ENCODE measurements at places on chromosomes 6 and 20.

GRCh38 chr6:151101161-151101815, 138.5 kb upstream of the AKAP12 start:
- DNase-seq, result no peak

DNA sequence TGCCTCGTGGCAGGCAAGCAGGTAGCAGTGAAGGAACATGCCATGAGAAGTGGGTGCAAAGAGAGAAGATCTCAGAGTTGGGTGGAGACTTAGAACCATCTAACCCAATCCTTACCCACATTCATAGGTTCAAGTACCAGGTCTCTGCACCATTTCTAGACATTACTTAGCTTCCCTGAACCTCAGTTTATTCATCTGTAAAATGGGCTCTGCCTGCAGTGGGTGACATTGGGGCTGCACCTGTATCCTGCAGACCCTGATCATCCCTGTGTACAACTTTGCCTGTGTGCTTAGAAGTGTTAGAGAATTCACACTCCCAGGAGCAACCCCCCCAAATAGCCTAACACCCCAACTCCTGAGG, 42.7 kb downstream of the SNX5 start:
- DNase-seq, result no peak

GRCh38 chr6:169229615-169230321, 23.9 kb downstream of the THBS2 start:
- DNase-seq, result no peak

DNA sequence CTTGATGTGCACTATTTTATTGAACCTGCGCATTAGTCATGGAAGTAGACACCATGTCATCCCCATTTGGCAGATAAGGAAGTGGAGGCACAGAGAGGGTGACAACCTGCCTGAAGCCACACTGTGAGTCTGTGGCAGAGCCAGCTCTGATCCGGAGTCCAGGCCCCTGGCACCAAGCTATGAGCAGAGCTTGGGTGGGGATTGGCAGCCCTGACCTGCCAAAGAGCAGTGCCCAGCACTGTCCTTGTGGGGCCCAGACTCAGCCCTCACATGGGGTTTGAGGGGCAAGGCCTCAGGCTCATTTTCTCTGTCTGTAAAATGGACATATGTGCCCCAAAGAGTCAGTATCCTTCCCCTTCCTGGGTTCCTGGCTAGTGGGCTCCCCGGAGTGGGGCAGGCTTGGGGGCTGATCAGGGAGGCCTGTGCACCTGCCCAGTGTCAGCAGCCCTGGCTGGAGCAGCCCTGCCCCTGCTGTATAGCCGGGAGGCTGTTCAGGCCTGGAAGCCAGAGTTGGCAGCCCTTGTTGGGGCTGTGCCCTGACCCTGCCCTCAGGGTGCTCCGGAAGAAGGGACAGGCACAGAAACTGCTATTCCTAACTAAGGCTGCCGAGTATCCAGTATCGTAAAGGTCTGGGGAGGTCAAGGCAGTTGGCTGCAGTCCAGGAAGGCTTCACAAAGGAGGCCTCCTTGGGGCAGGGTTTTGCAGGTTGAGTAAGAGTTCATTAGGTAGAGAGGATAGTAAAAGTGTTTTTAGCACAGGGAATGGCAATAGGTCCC, 38.7 kb downstream of the TGM2 start:
- no peak for DNase-seq

DNA sequence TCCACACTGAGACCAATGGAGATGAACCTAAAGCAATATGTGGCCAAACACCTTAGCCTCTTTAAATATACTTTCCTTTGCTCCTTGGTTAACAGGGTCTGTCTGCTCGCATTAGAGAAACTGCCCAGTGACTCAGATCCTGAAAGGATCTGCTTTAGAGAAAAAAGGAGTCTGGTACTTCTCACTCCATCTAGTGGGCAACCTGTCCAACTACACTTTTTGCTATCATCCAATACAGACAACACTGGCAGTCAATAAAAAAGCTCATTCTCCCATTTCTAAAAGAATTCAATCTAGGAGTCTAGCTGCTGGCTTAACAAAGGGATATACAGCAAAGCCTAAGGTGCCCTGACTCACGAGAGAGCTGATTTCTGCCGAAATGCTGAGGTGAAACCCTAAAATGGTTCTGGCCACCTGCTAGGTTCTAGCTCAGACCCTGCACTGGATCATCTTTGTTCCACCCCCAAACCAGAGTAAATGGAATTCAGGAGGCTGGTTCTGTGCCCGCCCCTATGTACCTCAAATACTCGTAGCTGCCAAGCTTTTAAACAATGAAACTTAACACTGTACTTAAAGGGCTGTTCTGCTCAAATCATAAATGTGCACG, 11.5 kb downstream of the GNL1 start:
- DNase-seq, result no peak

DNA sequence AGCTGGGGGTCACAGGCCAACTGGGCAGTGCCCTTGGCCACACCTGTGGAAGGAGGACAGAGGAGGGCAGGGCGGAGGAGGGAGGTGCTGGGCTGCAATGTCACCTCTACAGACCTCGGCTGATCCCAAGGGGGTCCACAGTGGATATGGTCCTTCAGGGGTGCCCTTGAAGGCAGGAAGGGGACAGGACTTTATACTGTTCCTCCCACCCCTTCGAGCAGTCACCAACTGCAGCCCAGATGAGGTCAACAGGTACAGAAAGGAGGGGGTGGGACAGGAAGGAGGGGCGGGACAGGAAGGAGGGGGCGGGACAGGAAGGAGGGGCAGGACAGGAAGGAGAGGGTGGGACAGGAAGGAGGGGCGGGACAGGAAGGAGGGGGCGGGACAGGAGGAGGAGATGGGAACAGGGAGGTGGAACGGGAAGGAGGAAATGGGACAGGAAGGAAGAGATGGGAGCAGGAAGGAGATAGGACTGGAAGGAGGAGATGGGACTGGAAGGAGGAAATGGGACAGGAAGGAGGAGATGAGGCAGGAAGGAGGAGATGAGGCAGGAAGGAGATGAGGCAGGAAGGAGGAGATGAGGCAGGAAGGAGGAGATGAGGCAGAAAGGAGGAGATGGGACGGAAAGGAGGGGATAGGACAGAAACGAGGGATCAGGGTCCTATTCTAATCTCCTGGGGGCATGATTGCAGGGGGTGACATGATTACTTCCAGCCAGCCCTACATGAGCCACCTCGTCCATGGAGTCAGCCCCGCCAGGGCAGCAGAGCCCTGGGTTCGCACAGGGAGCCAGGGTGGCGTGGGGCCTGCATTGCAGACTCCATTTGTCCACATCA, 19.4 kb upstream of the MRGBP start:
- DNase-seq, result no peak

GRCh38 chr6:163566056-163566455, 151.5 kb downstream of the QKI start:
- DNase-seq, result no peak

DNA sequence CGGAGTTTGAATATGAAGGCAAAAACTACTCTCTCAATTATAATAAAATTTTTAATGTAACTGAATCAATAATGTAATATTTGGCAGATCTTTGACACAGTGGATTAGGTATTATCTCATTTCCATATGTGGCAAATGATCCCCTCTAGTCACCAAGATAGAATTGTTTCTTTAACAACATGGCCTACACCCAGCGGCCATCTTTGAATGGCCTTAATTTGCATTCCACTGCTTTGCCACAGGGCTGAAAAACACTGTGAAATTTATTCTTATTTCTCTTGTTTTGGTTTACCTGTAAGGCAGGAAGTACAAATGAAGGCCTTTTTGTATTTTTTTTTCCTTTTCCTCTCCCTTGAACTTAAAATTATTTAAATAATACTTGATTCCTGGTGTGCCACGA, 162.6 kb upstream of the SCGN start:
- no peak for DNase-seq

- DNase-seq, result no peak
Observed at GRCh38 chr6:103002282-103002681, 1608.8 kb downstream of the GRIK2 start.

GRCh38 chr6:109093732-109094415, 772 bp downstream of the SESN1 start:
- DNase-seq, result no peak

- no peak for DNase-seq
Observed at GRCh38 chr6:42337985-42338743, 113.6 kb downstream of the TRERF1 start.

GRCh38 chr6:139853302-139853992, 479.0 kb upstream of the CITED2 start:
- DNase-seq, result no peak

- no peak for DNase-seq
Observed at GRCh38 chr20:41051009-41051825, 22.6 kb downstream of the TOP1 start.

DNA sequence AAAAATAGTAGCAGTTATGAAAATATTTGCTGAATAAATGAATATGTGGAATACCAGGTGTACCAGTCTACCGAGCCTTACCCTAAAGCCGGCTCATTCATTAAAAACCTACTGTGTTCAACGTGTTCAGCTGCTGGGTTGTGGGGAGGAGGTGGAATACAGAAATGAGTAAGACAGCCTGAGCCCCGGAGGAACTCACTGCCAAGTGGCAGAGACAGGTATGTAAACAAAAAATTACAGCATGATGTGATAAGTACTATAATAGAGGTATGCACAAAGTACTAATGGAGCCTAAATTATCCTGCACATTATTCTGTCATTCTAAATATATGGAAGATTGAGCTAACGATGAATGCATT, 6.8 kb upstream of the ADTRP start:
- DNase-seq, result no peak
